ENCODE measurements at places on chromosomes 1 and 21. TPM values are rescaled to one million over a fixed set of nuclear protein-coding genes. Genes with fewer than 3 reads are reported as not detected.

- DNase-seq = no peak
Measured at GRCh38 chr1:63868268-63868781, 94.5 kb downstream of the ROR1 start.

DNA sequence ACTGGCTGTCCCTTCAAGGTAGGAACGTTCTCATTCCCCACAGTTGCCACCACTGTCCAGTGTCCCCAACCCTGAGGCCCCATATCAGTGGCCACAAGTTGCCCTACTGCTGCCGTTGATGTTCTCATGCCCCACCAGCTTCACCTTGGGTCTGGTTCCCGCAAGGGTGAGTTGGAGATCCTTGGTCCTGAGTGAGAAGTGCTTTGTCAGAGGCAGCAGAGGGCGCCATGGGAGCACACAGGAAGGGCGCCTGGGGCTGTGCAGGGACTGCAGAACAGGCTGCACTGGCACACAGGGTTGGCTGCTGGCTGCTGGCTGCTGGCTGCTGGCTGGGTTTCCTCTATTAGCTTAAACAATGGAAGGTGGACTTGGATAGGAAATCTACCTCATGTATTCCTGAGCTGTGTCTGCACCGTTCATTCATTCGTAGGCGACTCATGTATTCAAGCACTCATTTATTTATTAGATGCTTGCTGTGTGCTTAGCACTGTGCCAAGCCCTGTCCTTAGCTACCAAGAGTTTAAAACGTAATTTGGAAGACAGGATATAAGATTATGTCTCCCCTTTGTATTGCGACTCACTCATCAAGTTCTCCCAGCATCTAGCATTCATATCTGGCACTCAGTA, 2.1 kb upstream of the S100A9 start:
- peak; percentile 84 for DNase-seq

DNA sequence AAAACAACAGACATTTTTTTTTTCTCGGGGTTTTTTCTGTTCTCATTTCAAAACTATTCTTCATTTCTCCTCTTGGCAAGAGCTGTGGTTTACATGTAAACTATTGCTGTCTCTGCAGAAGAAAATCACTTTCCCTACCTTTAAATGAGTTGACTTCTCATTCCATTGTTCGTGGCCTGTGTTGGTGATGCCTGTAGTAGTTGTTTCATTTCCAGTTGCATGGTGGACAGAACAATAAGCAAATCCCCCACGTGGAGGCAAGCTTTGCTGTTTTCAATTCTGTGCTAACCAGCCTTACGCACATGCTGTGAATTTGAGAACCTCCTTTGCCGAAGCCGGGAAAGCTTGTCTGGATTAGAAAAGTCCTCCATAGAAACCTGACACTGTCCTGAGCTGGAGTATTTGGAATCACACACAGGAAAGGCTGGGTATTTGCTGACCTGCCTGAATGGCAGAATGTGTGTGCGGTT, 26.2 kb upstream of the MAP3K7CL start:
- no peak for DNase-seq

DNA sequence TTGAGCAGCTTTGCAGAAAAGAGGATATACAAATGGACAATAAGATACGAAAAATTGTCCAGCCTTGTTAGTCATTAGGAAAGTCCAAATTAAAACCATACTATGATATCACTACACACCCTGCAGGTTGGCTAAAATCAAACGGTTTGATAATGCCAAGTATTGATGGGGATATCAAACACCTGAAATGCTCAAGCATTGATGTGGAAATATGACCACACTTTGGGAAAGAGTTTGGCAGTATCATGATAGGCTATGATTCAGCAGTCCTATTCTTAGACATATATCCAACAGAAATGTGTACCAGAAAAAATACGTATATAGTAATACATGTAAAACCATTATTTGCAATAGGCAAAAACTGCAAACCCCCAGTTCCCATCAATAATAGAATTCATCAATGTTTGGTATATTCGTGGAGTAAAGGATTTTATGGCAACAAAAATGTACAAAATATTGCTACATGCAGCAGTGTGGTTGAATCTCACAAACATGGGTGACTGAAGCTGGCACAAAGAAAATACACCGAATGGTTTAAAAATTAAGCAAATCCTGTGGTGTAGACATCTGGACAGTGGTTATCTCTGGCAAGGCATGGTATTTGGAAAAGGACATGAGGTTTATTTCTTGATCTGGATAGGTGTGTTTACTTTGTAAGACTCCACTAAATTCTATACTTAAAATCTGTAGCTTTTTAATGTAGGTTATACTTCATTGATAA, 243.2 kb downstream of the FGGY start:
- DNase-seq = no peak

DNA sequence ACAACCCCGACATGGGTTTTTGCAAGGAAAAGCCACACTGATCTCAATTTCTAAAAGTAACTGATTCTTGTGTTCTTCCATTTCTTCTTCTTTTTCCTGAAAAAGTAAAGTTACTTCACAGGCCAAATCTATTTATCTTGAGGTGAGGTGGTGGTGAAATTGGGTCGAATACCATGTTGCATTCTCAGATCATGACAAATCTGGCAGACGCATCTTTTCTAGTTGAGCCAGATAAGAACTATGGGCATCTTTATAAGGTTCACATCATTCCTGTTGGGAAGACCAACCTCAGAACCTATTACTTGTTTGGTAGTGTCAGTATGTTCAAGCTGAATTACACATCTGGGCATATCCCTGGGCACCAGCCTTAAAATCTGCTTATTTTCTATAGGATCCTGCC, 78.6 kb upstream of the USP25 start:
- no peak for DNase-seq

- no peak for DNase-seq
Measured at GRCh38 chr1:113871597-113872113, at the start of gene PTPN22. TSS of gene PTPN22 (minus strand) at chr1:113871712.

The ZSWIM5 gene
- total RNA-seq = 0.73 TPM

The TNFRSF25 gene
- total RNA-seq = 26.4 TPM

The FAM3B gene
- total RNA-seq = not detected

DNA sequence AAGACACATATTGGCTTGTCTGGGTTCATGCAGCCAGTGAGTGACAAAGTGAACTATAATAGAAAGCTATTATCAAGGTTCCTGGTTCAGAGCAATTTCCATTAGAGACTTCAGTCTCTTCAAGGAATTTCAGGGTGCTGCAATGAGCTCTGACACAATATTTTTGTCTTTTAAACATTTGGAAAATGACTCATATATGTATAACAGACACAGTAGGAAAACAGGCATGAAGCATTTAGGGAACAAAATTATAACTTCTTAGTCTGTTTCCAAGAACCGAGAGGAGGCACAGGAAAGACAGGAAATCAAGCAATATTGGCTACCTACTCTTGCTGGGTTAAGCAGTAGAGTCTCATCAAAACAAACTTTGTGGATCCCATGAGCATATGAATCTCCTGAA, 170.4 kb downstream of the PTPRC start:
- DNase-seq = no peak

DNA sequence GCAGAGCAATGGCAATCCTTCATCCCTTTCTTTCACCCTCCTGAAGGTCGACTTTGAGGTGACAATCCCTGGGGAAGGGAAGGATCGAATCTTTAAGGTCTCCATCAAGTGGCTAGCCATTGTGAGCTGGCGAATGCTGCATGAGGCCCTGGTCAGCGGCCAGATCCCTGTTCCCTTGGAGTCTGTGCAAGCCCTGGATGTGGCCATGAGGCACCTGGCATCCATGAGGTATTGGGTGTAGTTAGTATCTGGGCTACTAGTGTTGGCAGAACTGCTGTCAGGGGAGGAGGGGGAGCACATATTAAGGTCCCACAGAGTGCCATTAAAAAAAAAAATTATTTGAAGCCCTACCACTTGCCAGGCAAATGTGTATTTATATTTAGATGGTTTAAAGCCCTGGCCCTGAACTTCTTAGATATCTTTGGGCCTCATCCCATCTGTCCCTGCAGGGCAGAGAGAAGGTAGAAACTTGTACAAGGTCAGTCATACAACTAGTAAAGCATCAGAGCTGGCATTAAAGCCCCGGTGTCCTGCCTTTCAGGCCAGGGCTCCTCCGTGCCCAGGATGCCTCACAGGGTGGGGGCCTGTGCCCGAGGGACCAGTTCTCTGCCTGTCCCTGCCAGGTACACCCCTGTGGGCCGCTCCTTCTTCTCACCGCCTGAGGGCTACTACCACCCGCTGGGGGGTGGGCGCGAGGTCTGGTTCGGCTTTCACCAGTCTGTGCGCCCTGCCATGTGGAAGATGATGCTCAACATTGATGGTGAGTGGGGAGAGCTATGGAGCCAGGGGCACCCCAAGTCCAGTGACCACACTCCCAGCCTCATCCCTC, 10.3 kb downstream of the AGO1 start:
- no peak for DNase-seq

DNA sequence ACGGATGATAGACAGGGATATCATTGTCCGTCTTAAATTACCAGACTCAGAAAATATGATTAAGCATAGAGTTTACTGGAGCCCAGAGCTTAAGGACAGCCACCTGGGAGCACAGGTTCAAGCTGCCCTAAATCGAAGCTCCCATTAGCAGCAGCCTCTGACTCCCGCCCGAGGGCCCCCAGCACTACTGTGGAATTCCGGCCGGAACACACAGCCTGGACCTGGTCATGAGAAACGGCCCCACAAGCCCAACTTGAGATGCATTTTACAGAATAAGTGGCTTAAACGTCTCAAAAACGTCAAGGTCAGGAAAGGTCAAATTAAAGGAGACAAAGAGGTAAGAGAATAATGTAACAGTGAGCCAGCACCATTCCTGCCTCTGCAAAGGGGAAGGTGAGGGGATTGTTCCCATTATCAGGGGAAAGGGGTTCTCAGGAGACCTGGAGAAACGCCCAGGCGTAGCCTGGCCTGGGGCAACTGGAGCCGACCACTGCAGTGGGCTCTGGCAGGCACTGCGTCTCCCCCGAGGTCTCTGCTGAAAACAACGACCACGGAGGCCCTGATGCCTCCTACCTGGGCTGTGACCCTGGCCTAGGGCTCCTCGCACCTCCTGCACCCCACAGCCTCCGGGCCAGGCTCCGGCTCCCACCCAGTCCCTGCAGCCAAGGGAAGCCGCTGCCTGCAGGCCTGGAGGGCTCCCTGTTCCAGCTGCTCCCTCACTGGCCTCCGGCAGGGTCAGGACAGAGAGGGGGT, 11.5 kb upstream of the COL6A1 start:
- DNase-seq = no peak

DNA sequence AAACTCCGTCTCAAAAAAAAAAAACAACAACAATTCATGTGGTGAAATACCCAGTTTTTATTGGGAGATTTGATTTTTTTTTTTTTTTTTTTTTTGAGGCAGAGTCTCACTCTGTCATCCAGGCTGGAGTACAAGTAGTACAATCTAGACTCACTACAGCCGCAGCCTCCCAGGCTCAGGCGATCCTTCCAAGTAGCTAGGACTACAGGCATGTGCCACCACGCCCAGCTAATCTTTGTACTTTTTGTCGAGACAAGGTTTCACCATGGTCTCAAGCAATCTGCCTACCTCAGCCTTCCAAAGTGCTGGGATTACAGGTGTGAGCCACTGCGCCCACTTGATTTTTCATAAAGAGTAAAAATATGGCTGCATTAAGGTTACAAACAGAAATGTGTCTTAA, 15.4 kb downstream of the FAM76A start:
- DNase-seq = no peak

- no peak for DNase-seq
Measured at GRCh38 chr1:1437904-1438376, 2.5 kb downstream of the VWA1 start.

DNA sequence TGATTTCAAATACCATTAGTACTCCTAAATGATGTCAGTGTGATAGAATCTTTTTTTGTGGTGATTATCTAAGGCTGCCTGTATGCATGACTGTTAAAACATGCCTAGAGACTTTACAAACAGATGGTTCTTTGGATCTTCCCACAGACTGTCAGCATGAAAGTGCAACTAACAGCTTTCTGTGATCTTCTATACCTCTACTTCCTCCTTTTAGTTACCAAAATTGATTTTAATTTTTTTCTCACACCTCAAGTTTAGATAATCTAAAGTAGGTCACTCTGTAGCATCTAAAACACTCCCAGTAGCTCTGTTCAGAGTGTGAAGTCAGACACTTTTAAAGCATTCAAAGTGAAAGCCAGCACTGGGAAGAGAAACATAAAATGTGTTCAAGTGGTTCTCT, 534.5 kb downstream of the PTPRC start:
- no peak for DNase-seq

Data from osteocyte (in vitro differentiated cells).